SJCRH30 (cell line): ENCODE measurements at places on chromosomes 5 and 9. TPM values are rescaled to one million over a fixed set of nuclear protein-coding genes. Genes with fewer than 3 reads are reported as not detected.

The CER1 gene
- total RNA-seq = not detected in 2 replicates

The OXCT1 gene
- total RNA-seq = 55.3 and 65.9 TPM in 2 replicates

- peaks cover 2% of the 10 kb centered on the region; the same call in 1 of the 2 replicates for H3K36me3 ChIP-seq
- no peak overlapping the region for H3K27ac ChIP-seq
- no peaks in the 10 kb centered on the region for H3K4me1 ChIP-seq
- no peaks in the 10 kb centered on the region for H3K27me3 ChIP-seq
- no peak for DNase-seq
Observed at GRCh38 chr9:93612796-93613154, 36.4 kb downstream of the PHF2 start.

GRCh38 chr9:93491593-93492232, 38.3 kb upstream of the FAM120AOS start:
- no peaks in the 10 kb centered on the region for H3K27me3 ChIP-seq
- H3K27ac ChIP-seq = no peak overlapping the region
- H3K36me3 ChIP-seq = peaks cover 66% of the 10 kb centered on the region
- H3K4me3 ChIP-seq = no peak overlapping the region
- H3K4me1 ChIP-seq = no peaks in the 10 kb centered on the region

GRCh38 chr9:88197016-88197415, 58.7 kb upstream of the SPATA31C2 start:
- peak overlapping the region; percentile 97 for H3K27ac ChIP-seq
- DNase-seq = peak; percentile 59
- no peaks in the 10 kb centered on the region for H3K36me3 ChIP-seq
- H3K4me3 ChIP-seq = peak overlapping the region; percentile 11; the same call in 1 of the 2 replicates

GRCh38 chr9:15867988-15868387, 315.1 kb downstream of the CCDC171 start:
- H3K27ac ChIP-seq = no peak overlapping the region
- H3K4me1 ChIP-seq = peaks cover 9% of the 10 kb centered on the region

DNA sequence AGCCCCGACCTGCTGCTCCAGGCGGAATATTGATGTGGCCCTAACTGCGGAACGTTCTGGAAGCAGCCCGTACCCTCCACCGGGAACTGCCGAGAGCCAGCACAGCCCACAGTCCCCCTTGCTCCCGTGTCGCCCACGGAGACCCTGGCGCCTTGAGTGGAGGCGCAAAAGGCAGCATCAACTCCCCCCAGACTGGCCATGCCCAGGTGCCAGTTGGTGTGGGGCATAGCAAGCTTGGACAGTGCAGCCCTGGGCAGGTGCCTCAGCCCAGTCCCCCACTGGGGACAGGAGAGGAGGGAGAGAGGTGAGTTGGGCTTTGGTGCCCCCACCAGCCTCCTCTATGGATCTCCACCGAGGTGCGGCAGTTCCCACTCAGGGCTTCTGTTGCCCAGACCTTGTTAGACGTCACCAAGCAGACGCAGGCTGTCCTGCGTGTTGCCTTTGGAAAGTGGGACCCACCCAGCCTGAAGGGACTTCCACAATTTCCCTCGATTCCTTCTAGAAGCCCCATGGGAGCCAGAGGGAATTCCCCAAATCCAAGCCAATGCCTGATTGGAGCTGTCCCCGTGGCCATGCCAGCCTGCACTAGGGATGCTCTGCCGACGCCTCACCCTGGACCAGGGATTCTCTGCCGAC, 19.8 kb upstream of the NRARP start:
- no peaks in the 10 kb centered on the region for H3K36me3 ChIP-seq
- no peak overlapping the region for H3K4me3 ChIP-seq
- no peak overlapping the region for H3K27ac ChIP-seq
- DNase-seq = no peak
